Endothelial cell (in vitro differentiated cells): ENCODE measurements at places on chromosomes 2 and 18. TPM values are rescaled to one million over a fixed set of nuclear protein-coding genes. Genes with fewer than 3 reads are reported as not detected.

Gene DSG3
- not detected for total RNA-seq

Gene TFCP2L1
- total RNA-seq: 1.7 TPM

Gene IL1RL2
- total RNA-seq: not detected

Gene TMEM17
- total RNA-seq: 1.7 TPM

Gene TMEM150A
- 42.4 TPM for total RNA-seq

Gene AQP12B
- total RNA-seq: not detected

Gene CCDC74B
- total RNA-seq: 20.4 TPM

Gene UGT1A8
- not detected for total RNA-seq

Gene B3GNT7
- 5.3 TPM for total RNA-seq

Gene SPHKAP
- total RNA-seq: 0.05 TPM

Gene COPS7B
- 55.6 TPM for total RNA-seq

Gene ANKRD30BL
- not detected for total RNA-seq

Gene ADGRF3
- total RNA-seq: 4.9 TPM

Gene GALNT14
- 16.8 TPM for total RNA-seq

Gene RUFY4
- not detected for total RNA-seq

Gene GALR1
- total RNA-seq: not detected

Gene STAT4
- 1.1 TPM for total RNA-seq
